Activated CD8-positive, alpha-beta T cell treated with anti-CD3 and anti-CD28 coated beads for 36 hours (primary cell): ENCODE measurements at places on chromosomes 12 and 14. TPM values are rescaled to one million over a fixed set of nuclear protein-coding genes. Genes with fewer than 3 reads are reported as not detected.

Gene SCN8A
- 0.77 TPM for total RNA-seq

Gene KLRC2
- total RNA-seq, result 2.5 TPM

Gene CLEC1B
- not detected for total RNA-seq

Gene OS9
- total RNA-seq, result 53.0 TPM

Gene PPP2R5E
- total RNA-seq, result 39.5 TPM
